Activated naive CD8-positive, alpha-beta T cell treated with anti-CD3 and anti-CD28 coated beads for 36 hours (primary cell): ENCODE measurements at places on chromosomes 5 and 9. TPM values are rescaled to one million over a fixed set of nuclear protein-coding genes. Genes with fewer than 3 reads are reported as not detected.

DNA sequence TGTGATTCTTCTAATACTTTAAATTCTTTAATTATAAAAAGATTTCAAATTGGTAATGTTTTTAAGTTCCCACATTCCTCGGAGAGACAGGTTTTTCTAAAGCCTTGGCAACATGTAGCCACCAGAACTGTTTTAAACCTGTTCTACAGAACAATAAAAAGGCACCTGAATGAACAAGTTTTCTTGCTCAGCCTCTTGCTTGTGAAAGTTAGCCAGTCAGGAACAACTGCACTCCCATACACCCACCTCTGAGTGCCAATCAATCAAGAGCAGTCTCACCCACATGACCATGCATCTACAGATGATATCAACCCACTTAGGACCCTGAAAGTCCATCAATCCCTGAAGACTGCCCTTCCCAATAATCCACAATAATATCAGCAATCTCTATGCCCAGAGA is 62.3 kb downstream of the AP3B1 start:
- H3K4me3 ChIP-seq, result no peak overlapping the region
- no peak overlapping the region for H3K27ac ChIP-seq
- no peaks in the 10 kb centered on the region for H3K27me3 ChIP-seq
- H3K4me1 ChIP-seq, result peaks cover 12% of the 10 kb centered on the region

GRCh38 chr9:137269231-137269772 is 8.2 kb upstream of the TOR4A start:
- DNase-seq, result no peak
- peaks cover 26% of the 10 kb centered on the region for H3K36me3 ChIP-seq
- no peak overlapping the region for H3K4me3 ChIP-seq
- no peak overlapping the region for H3K27ac ChIP-seq
- H3K4me1 ChIP-seq, result peaks cover 5% of the 10 kb centered on the region

DNA sequence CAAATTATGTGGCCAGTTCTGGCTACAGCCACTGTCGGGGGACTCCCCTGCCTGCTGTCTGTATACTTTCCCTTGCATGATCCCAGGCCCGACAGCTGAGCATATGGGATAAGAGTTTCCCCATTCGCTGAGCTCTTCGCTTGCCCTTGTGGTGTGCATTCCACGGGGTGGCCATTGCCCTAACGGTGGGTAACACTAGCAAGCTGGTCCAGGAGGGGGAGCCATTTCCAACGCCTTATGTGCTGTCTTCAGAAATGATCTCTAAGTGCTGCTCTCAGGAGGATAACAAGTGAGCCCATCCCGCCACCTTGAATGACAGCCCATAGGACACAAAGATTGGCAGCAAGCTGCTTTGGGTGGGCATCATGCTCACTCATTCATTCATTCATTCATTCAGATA is 190.9 kb downstream of the FSTL4 start:
- no peak overlapping the region for H3K4me3 ChIP-seq
- H3K27ac ChIP-seq, result no peak overlapping the region
- no peaks in the 10 kb centered on the region for H3K36me3 ChIP-seq
- H3K27me3 ChIP-seq, result peaks cover 15% of the 10 kb centered on the region
- peaks cover 5% of the 10 kb centered on the region for H3K4me1 ChIP-seq

GRCh38 chr9:90974643-90975245 is 173.1 kb downstream of the SYK start:
- no peaks in the 10 kb centered on the region for H3K36me3 ChIP-seq
- no peak for DNase-seq
- H3K4me3 ChIP-seq, result no peak overlapping the region
- H3K4me1 ChIP-seq, result no peaks in the 10 kb centered on the region

- no peaks in the 10 kb centered on the region for H3K4me1 ChIP-seq
- no peak overlapping the region for H3K4me3 ChIP-seq
- H3K27me3 ChIP-seq, result no peaks in the 10 kb centered on the region
- H3K27ac ChIP-seq, result no peak overlapping the region
- no peak for DNase-seq
Observed at GRCh38 chr5:120507197-120507596, 43.1 kb downstream of the PRR16 start.

DNA sequence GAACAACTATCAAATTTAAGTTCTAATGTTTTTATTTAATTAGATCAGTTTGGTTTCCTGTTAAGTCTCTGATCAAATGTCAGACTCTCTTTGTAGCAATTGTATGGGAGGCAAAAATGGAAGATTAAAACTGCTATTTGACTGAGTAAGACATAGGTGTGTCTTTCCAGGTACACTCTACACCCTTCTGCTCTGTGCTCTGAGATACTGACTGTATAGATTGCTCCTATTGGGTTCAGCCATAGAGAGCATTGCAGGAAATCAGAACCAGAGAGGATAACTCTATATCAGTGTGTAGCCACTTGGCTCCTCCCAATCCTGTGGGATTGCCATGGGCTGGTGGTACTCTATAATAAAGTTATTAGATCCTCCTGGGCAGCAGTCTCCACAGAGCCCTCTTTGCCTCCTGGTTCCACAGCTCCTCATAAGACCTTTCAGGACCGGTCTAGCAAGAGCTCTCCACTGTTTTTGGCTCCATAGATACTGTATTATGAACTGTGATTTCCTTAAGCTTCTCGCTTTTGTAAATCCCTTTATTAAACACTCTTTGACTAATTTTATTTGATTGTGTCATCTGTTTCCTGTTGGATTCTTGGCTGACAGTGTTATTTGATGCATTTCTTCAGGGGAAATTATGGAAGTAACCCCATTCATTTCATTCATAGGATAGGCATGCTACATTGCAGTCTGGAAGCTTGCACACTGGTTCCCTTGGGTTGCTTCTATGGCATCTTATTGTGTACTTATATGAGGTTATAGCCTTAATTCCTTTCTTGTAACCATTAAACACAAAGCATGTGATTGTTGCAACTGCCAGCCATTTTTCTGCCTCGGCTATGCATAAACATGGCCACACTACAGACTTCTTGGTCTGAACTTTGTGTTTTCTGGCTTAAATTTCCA is 115.6 kb downstream of the VCAN start:
- H3K36me3 ChIP-seq, result no peaks in the 10 kb centered on the region
- H3K27me3 ChIP-seq, result peaks cover 10% of the 10 kb centered on the region
- H3K4me1 ChIP-seq, result no peaks in the 10 kb centered on the region
- H3K4me3 ChIP-seq, result no peak overlapping the region
- DNase-seq, result no peak
- no peak overlapping the region for H3K27ac ChIP-seq

- H3K27me3 ChIP-seq, result peaks cover 13% of the 10 kb centered on the region
- DNase-seq, result no peak
- no peaks in the 10 kb centered on the region for H3K4me1 ChIP-seq
Observed at GRCh38 chr9:111839387-111839786, 44.6 kb upstream of the SHOC1 start.

DNA sequence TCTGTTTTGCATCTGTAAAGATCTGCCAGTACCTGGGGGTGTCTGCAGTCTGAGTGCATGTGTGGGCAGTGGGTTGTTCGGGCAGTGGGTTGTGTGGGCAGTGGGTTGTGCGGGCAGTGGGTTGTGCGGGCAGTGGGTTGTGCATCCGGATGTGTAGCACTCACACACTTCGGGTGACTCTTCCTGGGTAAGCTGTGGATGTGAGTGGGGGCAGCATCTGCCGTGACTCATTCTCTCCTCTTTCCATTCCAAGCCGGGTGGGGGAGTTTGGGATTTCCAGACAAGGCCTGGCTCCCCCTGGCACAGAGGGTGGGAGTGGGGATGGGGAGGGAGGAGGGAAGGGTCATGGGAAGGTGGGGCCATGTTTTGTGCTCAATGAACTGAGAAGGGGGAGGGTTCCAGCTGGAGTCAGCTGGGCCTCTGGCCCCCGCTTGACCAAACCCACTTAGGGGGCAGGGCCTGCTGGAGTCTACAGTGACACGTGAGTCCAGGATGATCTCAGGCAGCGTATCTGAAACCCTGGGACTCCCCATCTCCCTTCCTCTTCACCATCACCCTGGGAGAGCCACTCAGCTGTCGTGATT is 8.3 kb downstream of the CRB2 start:
- H3K27me3 ChIP-seq, result peaks cover 7% of the 10 kb centered on the region
- H3K36me3 ChIP-seq, result no peaks in the 10 kb centered on the region
- H3K4me1 ChIP-seq, result peaks cover 7% of the 10 kb centered on the region
- H3K27ac ChIP-seq, result no peak overlapping the region
- DNase-seq, result no peak

Gene BARHL1
- not detected for total RNA-seq

- H3K36me3 ChIP-seq, result no peaks in the 10 kb centered on the region
- H3K4me3 ChIP-seq, result no peak overlapping the region
Observed at GRCh38 chr5:98105681-98106080, 667.8 kb upstream of the RGMB start.

Gene FCN1
- not detected for total RNA-seq

- no peak for DNase-seq
- no peaks in the 10 kb centered on the region for H3K27me3 ChIP-seq
- no peak overlapping the region for H3K4me3 ChIP-seq
- no peaks in the 10 kb centered on the region for H3K4me1 ChIP-seq
- no peak overlapping the region for H3K27ac ChIP-seq
Observed at GRCh38 chr5:84301535-84301934, 83.1 kb downstream of the EDIL3 start.

- no peak for DNase-seq
- H3K4me3 ChIP-seq, result no peak overlapping the region
- H3K27me3 ChIP-seq, result peaks cover 12% of the 10 kb centered on the region
- no peaks in the 10 kb centered on the region for H3K36me3 ChIP-seq
- no peaks in the 10 kb centered on the region for H3K4me1 ChIP-seq
- H3K27ac ChIP-seq, result no peak overlapping the region
Observed at GRCh38 chr5:146047396-146047795, 58.0 kb downstream of the PLAC8L1 start.

DNA sequence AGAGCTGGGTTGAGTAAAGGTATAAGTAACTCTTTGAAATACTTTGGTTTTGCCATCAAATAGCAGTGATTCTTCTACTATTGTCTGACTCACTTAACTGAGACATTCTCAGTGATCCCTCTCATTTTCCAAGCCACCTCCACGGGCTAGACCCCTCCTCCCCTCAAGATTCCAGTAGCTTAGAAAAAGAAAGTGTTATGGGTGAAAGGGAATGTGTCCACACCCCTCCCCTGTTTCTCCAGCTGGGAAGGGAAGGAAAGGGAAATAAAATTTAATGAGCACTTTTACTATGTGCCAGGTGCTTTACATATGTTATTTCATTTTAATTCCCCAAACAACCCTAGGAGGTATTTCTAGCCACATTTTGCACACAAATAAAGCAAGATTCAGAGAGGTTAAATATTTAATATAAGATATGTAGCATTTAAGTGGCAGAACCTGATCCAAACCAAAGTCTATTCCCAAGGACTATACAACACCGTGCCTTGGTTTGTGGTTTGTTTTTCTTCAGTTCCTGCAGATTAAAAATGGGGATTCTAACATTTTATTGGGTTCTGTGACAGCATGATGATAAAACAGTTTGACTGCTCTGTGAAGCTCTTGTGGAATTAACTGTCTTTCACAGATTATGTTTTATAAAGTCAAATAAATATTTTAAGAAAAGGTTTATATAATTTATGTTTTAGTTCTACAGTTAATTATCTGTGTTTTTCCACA is 135.9 kb downstream of the ZSWIM6 start:
- no peak for DNase-seq
- H3K36me3 ChIP-seq, result no peaks in the 10 kb centered on the region
- H3K4me1 ChIP-seq, result peaks cover 29% of the 10 kb centered on the region
- no peak overlapping the region for H3K27ac ChIP-seq

DNA sequence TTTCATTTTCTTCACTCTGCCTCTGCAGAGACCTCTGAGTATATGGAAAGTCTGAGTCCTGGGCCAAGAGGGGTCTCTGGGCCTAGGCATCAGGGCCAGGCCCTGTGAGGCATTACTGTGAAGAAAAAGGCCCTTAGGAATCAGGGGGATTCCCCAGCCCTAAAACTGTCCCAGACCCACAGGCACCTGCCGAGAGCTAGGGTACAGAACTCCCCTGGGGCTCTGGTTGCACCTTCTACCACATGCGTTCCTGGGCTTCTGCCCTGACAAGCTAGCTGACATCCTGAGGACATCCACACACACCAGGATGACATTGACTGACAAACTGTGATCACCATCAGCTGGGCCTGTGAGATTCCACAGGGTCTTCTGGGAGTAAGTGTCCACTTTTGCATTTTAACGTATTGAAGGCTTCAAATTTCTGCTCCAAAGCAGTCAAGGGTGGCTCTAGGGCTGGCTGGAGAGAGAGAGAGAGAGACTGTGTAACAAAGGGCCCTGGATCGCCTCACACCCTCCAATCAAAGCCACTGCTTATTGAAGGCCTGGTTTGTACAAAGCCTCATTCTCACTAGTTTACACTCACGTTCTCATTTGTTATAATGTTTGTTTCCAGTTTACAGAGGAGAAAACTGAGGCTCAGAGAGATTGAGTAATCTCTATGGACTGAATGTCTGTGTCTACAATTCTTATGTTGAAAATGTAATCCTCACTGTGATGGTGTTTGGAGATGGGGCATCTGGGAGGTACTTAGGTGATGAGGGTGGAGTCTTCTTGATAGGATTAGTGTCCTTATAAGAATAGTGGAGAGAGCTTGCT is 45.1 kb downstream of the TGFBI start:
- DNase-seq, result no peak
- no peak overlapping the region for H3K27ac ChIP-seq
- H3K4me1 ChIP-seq, result no peaks in the 10 kb centered on the region
- no peak overlapping the region for H3K4me3 ChIP-seq
- H3K36me3 ChIP-seq, result no peaks in the 10 kb centered on the region
- peaks cover 35% of the 10 kb centered on the region for H3K27me3 ChIP-seq

Gene SMIM33
- total RNA-seq, result not detected

DNA sequence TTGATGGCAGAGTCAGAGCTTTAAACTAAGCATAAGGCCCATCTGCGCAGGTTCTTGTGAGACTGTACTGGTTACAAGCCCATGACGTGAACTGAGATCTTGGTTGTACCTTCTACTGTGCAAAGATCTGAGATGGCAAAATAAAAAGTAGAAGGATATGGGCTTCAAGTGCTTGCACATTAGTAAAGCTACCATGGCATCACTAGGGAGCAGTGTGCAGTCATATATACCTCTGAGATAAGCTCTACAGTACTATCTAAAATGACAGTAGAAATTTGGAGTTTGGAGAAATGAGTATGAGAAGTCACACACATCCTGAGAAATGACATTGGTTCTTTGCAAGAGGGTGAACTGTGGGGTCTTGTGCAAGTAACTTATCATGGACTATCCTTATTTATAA is 408.2 kb upstream of the PRR16 start:
- H3K27ac ChIP-seq, result no peak overlapping the region
- DNase-seq, result no peak
- H3K36me3 ChIP-seq, result no peaks in the 10 kb centered on the region
- H3K4me1 ChIP-seq, result no peaks in the 10 kb centered on the region

DNA sequence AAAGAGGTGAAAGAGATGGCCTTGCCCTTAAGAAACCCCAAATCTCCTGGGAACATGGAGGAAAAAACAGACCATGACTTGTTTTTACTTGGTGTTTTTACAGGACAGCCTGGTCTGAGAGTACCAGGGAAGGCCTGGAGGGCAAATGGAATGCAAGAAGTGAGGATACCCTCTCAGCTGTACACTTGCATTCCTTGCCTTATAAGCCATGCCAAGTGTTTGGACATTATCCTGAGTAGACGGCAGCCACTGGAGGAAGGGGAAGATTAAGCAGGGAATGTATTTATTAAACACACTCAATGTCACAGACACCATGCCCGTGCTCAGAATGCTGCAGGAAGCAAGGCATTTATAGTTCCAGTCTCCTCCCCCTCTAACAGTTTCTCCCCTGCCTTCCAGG is 581.4 kb downstream of the CDK5RAP2 start:
- no peaks in the 10 kb centered on the region for H3K4me1 ChIP-seq
- H3K27ac ChIP-seq, result no peak overlapping the region
- DNase-seq, result no peak
- no peaks in the 10 kb centered on the region for H3K36me3 ChIP-seq
- H3K27me3 ChIP-seq, result peaks cover 1% of the 10 kb centered on the region

Gene CAMK4
- 66.6 TPM for total RNA-seq
